ENCODE measurements at places on chromosomes 12 and 14.

- no peak for DNase-seq
Observed at GRCh38 chr12:19301688-19302087, 137.6 kb upstream of the AEBP2 start.

- no peak for DNase-seq
Observed at GRCh38 chr12:123928274-123928865, 44.3 kb downstream of the CCDC92 start.

- no peak for DNase-seq
Observed at GRCh38 chr14:63745858-63746425, 18.1 kb upstream of the SGPP1 start.

GRCh38 chr12:66899588-66899987, 220.7 kb upstream of the GRIP1 start:
- DNase-seq = no peak

GRCh38 chr14:103489621-103490020, 33.0 kb downstream of the CKB start:
- DNase-seq = no peak

DNA sequence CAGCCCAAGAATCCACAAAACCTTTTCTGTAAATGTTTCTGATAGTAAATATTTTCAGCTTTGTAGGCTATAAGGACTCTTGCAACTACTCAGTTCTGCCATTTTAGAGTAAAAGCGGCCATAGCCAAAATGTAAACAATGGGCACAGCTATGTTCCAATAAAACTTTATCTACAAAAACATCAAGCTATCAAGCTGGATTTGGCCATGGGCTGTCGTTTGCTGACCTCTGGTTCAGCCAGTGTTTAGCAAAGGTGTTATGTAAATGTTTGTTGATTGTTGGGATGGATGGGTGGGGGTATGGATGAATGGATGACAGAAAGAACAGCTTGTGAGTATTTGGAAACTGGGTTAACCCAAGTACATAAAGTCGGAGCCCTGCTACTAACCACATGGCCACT, 111.1 kb upstream of the VRK1 start:
- no peak for DNase-seq

GRCh38 chr12:14607568-14607967, 39.9 kb upstream of the PLBD1 start:
- no peak for DNase-seq

Data from HS-5 (cell line).